GM12891 (cell line): ENCODE measurements at places on chromosomes 5 and 9.

GRCh38 chr9:104009826-104010225 lies 84.3 kb upstream of the SMC2 start:
- no peak for DNase-seq

DNA sequence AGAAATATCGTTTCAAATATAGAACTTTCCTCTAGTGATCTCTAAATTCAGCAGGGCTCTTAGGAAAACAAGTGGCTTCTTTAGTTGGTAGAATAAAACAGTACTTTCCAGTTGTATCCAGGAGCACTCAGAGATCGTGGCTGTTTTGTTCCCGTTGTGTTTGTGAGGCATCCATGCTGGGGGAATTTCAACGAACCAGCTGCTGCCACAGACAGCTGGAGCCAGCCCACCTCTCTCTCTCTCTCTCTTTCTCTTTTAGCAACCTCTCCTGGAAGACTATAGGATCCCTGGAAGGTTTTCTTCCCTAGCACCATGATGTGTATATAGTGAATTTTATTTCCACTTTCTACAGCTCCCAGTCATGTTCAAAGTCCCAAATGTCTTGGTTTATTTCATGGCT lies 1116.0 kb upstream of the SEMA6A start:
- DNase-seq = no peak

DNA sequence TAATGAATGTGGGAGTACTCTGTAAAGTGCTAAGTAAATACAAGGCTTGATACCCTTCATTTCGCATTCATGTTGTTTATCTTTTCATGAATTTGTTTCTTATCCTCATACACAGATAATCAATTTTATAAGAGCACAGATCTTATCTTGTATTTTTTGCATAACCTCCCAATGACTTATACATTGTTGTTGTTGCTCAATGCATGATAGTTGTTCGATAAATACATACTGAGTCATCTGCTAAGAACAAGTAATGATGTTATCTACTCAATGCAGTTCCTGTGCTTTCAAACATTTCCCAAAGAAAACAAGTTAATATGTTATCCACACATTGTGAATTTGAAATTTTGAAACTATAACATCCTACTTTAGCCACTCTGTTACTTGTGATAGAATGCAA lies 60.7 kb downstream of the TAF11L14 start:
- no peak for DNase-seq

- no peak for DNase-seq
Measured at GRCh38 chr5:159759791-159760290, 156.4 kb upstream of the ADRA1B start.

DNA sequence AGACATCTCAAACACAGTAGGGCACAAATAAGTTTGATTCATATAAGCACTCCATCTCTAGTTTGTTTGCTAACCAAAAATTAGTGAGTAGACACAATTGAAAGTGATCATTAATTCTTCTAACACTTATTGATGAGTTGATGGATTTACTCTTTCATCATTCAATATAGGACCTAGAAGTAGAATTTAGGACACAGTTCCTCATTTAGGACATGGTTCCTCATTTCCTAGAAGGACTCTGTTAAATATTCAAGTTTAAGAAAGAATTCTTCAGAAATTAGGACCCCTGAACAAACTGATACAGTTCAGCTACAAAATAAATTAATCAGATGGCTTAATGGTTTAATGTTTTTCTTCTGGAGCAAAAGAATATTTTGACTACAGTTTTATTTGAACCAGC lies 143.5 kb upstream of the PRR16 start:
- no peak for DNase-seq

- DNase-seq = no peak
Measured at GRCh38 chr9:88458716-88459465, 70.6 kb downstream of the SPIN1 start.

DNA sequence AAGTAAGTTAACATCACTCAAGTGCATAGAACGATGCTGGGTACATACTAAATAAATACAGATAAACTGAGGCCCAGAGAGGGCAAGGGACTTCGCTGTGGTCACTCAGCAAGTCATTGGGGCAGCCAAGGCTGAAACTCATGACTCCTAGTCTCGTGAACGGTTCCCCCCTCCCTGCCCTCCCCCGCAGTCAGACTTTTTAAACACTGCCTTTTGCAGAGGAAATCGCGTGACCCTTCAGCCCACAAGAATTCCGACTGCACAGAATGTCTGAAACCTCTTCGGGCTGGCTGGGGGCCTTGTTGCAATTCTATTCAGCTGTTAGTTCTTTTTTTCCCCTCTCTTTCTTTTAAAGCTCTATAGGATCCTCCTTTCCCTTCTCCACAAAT lies 28.1 kb downstream of the NEK6 start:
- no peak for DNase-seq

DNA sequence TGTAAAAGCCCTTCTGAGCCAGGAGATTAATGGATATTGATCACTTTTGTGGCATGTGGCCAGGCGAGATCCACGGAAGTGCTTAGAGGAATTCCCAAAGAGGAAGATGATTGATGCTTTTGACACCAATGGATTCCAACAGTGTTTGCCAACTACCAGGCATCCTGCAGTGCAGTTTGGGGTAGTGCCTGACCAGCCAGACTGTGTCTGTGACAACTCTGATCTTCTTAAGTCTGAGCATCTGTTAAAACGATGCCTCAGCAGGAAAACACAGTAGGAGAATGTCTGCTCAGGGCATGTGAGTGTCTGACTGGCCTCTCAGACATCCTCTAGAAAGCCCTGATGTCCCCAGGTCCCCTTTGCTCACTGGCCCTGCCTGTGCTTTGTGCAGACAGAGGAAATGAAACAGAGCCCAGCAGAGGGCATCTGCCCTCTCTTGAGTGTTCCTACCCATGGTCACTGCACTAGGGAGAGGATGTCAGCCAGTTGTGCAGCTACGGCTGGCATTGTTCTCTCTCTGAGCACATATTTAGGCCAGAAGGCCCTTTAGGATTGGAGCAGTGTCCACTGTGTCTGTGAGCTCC lies 57.0 kb downstream of the TRPC7 start:
- no peak for DNase-seq

DNA sequence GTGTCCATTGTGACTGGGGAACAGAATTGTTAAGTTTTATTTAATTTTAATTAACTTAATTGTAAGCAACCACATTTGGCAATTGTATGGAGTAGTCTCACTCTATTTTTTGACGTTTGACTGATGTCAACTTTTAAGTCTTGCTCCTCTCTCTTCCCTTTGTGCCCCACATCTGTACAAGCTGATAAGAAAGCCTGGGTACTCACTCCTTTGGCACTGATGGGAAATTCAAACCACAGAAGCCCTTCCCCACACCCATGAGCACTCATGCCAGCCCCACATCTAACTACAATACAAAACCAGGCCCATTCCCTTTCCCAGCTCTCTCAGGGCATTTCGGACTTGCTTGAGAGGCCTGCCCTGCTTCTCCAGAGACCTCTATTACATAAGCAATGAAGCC lies 451.5 kb upstream of the KIF2A start:
- DNase-seq = no peak

DNA sequence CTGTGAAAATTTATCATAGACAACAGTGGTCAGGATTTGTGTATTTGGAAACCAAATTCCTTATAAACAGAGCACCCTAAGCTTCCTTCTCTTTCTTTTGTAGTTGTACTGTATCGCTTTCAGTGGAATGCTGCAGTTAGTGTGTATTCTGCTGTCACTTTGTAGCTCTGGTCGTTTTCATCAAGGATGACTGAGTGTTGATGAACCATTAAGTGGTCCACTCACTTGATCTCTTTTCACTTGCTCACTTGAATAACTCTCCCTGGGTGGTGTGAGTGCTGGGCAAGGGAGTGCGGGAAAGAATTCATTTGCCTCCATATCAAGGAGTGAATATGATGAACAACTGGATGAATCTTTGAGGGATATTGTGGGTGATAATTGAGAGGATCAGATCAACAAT lies 1225.7 kb upstream of the WWC1 start:
- no peak for DNase-seq
